ENCODE measurements at places on chromosomes 2 and 18. TPM values are rescaled to one million over a fixed set of nuclear protein-coding genes. Genes with fewer than 3 reads are reported as not detected.

DNA sequence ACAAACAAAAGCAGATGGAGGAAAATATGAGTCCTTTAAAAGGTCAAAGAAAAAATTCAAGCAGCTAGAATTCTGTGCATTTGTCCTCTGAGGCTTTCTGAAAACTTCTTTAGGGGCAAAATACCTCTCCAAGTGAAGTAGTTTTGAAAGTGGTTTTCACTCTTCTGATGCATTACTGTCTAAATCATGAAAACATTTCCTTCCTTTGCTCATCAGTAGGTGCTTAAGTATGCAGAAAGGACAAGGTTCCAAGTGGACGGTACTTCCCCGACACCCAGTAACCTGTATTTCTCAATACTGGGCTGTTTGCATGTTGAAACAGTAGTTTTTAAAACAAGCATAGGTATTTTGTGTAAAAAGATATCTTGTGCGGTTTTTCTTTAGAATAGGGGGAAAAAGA lies 189.1 kb upstream of the ERBB4 start:
- no peak for DNase-seq

DNA sequence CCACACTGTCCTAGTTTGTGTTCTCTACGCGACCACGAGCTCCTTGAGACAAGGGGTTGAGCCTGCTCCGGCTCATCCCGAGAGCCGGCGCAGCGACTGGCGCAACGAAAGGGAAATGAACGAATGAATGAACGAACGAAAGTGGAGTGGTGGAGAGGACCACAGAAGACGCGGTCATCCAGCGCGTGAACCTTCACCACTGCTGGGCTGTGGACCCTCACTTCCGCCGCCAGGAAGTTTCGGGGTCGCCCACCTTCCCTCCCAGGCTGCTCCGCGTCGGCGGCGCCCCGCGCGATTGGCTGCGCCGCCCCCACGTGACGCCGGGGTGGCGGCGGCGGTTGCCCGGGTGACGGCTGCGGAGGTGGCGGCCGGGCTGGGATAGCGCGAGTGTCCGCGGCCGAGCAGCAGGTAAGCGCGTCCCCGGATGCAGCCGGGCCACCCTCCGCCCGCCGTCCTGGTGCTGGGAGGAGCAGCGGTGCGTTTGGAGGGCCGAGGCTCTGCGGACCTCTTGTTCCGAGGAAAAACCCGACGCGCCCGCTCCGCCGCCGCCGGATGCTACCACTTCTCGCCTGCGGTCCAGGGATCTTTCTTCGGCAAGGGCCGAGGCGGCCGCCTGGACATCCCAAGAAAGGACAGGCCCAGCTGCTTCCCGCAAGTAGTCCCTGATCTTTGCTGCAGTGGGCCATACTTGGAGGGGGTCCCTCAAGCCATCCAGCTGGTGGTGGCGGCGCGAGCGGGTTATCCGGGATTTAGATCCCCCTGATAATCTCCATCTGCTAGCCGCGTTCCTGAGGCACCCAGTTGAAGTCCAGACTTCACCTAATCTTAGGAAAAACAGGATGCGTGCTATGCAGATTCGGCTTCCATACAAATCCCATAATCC lies at the start of gene ARMC9:
TSS of gene ARMC9 (plus strand) at position 341 of the 883 bp plus-strand sequence. CDS start 7,608 bp downstream, outside the sequence.
- peak; percentile 51 for DNase-seq

GRCh38 chr2:19736191-19736831 lies 165.5 kb downstream of the TTC32 start:
- peak; percentile 68 for DNase-seq

PGAP1 gene
- polyA plus RNA-seq = 1.9 TPM

- peak; percentile 43 for DNase-seq
Measured at GRCh38 chr2:100988630-100989417, 13.3 kb upstream of the RPL31 start.

GPR35 gene
- polyA plus RNA-seq = 0.42 TPM

GRCh38 chr2:26655611-26656195 lies 14.5 kb upstream of the CIB4 start:
- no peak for DNase-seq

GRCh38 chr2:28681158-28681571 lies 70.5 kb upstream of the PPP1CB start:
- peak; percentile 81 for DNase-seq

DNA sequence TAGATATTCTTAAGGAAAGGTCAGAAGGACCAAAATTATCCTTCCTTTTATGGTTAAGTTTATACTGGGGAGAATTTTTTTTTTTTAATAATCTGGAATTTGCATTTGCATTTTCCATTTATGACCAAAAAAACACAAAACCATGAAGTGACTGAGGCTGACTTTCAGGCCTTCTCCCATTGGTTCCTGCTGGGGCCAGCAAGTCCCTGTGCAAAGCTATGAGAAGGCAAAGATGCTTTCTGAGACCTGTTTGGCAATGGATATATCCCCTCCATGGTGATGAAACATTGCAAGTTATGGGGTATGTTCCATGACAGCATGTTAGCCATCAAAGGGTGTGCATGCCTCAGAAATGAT lies 60.8 kb downstream of the KIAA2012 start:
- DNase-seq = peak; percentile 53

CXCR1 gene
- not detected for polyA plus RNA-seq

- DNase-seq = no peak
Measured at GRCh38 chr2:101030866-101031554, 28.9 kb downstream of the RPL31 start.

GALM gene
- polyA plus RNA-seq = 11.8 TPM

- no peak for DNase-seq
Measured at GRCh38 chr18:74739926-74740325, 142.3 kb downstream of the ZNF407 start.

DNA sequence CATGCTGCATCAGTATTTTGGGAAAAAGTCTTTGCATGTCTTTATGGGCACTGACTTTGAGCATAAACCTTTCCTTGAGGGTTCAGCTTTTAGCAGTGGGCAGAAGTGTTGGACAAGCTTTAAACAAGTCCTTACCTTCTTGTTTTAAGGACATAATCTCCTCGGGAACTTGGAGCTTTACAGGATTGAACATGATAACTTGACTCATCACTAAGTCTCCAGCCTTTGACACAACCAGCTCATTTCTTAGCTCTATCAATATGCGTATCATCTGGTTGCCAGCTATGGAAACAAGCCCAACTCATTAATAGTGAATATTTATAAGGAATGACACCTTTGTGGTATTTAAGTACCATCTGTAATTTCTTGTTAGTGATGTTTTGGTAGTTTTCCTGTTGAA lies 21.0 kb upstream of the RAB27B start:
- DNase-seq = no peak

GRCh38 chr2:182593394-182593975 lies 122.6 kb upstream of the DNAJC10 start:
- peak; percentile 90 for DNase-seq

SULT1C2 gene
- polyA plus RNA-seq = 0.09 TPM

GYPC gene
- polyA plus RNA-seq = 103 TPM

DNA sequence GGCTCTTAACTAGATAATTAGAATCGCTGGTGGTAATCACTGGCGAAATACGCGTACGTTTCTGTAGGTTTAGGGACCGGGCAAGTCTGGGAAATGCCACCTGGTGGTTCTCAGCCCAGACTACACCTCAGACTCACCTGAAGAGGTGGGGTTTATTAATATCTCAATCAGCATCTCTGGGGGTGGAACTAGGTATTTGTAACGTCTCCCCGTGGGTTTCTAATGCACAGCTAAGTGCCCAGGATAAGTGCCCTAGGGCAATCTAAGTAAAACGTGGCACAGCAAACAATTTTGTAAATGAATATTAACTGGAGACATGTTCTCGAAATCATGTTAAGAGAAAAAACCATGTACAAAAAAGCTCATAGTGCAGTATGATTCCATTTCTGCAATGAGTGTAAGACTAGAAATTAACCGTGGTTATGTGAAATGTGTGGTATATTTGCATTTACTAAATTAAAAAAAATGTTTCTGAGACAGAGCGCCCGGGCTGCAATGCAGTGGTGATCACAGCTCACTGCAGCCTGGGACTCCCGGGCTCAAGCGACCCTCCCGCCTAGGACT lies 760 bp upstream of the CNOT11 start:
- DNase-seq = no peak

ANKRD62 gene
- polyA plus RNA-seq = not detected

GRCh38 chr2:127083819-127084503 lies 23.0 kb downstream of the BIN1 start:
- peak; percentile 98 for DNase-seq

DNA sequence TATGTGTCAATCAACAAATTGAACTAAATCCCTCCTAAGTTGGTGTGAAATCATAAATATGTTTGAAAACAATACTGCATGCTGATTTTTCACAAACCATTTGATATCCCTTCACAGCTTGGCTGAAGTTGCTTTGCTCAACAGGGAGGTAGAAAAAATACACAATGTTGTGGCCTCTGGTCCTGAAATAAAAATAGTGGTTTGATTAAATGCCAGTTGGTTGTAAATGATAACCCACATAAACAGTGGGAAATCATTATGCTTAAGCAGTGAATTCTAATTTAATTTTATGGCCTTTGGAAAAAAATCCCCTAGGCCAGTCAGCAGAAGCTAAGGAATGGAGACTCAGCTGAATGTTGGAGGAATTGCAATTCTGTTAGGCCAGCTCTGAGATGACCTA lies 359.4 kb upstream of the CWC22 start:
- DNase-seq = no peak

- DNase-seq = peak; percentile 67
Measured at GRCh38 chr2:10329880-10330699, 27.4 kb downstream of the HPCAL1 start.

G6PC2 gene
- not detected for polyA plus RNA-seq

DNA sequence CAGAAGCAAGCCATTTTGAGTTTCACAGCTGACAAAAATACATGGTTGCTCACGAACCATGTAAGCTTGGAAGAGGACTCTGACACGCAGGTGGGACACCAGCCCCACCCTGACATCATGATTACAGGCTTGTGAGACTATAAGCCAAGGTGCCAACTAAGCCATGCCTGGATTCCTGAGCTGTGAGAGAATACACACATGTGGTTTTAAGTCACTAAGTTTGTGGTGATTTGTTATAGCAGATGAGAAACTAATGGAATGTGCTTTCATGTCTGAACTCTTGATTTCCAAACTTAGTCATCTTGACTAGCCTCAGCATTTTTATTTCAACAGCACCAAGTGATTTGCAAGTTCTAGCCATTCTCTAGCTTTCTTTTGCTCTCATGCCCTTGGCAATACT lies 676.1 kb upstream of the CELF4 start:
- DNase-seq = no peak

DNA sequence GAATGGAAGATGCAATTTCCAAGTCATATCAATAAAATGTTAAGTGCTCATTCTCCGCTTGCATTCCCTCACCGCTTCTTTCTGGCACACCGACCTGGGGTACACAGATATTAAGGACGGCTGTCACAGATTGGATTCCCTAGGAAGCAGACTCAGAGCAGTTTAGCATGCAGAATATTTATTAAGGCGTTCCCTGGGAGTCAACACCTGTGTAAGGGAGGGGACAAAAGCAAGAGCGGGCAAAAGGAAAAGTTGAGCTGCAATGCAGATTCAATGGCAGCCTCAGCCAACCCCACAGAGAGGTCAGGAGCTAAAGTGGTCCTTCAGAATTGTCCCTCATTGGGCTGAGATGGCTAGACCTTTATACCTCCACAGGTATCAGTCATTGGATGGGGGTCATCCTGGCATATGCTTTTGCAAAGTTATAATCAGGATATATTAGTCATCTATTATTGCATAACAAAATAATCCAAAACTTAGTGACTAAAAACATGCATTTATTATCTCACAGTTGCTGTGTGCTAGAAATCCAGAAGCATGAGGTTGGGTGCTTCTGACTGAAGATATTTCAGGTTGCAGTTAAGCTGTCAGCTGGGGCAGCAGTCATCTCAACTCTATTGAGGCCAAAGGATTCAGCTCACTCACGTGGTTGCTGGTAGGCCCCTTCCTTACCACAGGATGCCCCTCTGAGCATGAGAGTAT lies 27.0 kb upstream of the INO80D start:
- peak; percentile 45 for DNase-seq

DNA sequence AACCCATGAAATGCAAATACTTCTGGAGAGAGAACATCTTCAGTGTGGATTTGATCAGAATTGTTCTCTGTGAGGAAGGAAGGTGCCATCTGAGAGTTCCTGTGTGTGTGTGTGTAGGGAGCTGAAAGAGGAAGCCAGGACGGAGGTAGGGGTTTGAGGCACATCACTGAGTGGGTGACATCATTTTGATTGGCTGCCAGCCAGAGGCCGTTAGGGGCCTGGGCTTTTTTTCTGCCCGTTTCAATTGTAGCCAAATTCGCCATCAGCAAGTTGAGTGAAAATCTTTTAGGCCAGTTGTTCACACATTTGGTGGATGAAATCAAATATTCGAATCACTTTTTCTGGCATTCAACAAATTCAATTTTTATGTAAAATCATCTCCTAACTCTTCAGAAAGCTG lies 48.9 kb downstream of the TSN start:
- DNase-seq = peak; percentile 32

ACMSD gene
- polyA plus RNA-seq = not detected

- no peak for DNase-seq
Measured at GRCh38 chr2:74094291-74094690, 53.4 kb downstream of the BOLA3 start.

EN1 gene
- not detected for polyA plus RNA-seq

ATP9B gene
- 9.8 TPM for polyA plus RNA-seq

- no peak for DNase-seq
Measured at GRCh38 chr2:943821-944220, 6.8 kb upstream of the SNTG2 start.

DNA sequence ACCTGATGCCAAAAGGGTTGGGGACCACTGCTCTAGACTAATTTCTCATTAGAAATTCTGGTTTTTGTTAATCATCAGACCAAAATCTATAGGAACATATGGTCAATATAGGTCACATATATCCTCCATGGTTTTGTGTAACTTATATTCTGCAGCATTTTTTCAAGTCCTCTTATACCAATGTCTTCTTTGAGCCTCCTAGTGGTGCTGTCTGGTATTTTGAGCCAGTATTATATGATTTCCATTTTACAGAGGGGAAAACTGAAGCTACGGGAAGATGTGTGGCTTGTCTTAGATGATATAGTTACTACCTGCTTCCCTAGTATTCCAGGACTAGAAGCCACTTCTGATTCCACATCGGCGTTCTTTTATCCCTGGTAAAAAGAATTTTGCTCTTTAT lies 13.8 kb downstream of the MAPK4 start:
- DNase-seq = no peak

GRCh38 chr2:29806461-29806860 lies 114.9 kb downstream of the ALK start:
- no peak for DNase-seq

- no peak for DNase-seq
Measured at GRCh38 chr2:98583816-98584618, 24.3 kb downstream of the COA5 start.

TUBA3D gene
- not detected for polyA plus RNA-seq

- no peak for DNase-seq
Measured at GRCh38 chr18:53886058-53886457, 338.4 kb downstream of the MBD2 start.

- DNase-seq = peak; percentile 69
Measured at GRCh38 chr18:22412176-22412911, 5.4 kb downstream of the CTAGE1 start.

GRCh38 chr18:79517341-79517740 lies 121.6 kb downstream of the NFATC1 start:
- DNase-seq = no peak

SYT4 gene
- polyA plus RNA-seq = not detected

GRCh38 chr2:120986898-120987650 lies 251.4 kb downstream of the GLI2 start:
- DNase-seq = no peak

CERKL gene
- polyA plus RNA-seq = not detected
